Fibroblast of mammary gland (primary cell): ENCODE measurements at places on chromosomes 5 and 9.

GRCh38 chr9:104783588-104783987 lies 19.7 kb downstream of the NIPSNAP3B start:
- DNase-seq, result peak; percentile 6

- peak; percentile 37 for DNase-seq
Observed at GRCh38 chr5:60960591-60960990, 15.6 kb downstream of the NDUFAF2 start.

- no peak for DNase-seq
Observed at GRCh38 chr5:94361832-94362796, 256.3 kb downstream of the KIAA0825 start.

- no peak for DNase-seq
Observed at GRCh38 chr5:7329141-7329540, 66.8 kb upstream of the ADCY2 start.

DNA sequence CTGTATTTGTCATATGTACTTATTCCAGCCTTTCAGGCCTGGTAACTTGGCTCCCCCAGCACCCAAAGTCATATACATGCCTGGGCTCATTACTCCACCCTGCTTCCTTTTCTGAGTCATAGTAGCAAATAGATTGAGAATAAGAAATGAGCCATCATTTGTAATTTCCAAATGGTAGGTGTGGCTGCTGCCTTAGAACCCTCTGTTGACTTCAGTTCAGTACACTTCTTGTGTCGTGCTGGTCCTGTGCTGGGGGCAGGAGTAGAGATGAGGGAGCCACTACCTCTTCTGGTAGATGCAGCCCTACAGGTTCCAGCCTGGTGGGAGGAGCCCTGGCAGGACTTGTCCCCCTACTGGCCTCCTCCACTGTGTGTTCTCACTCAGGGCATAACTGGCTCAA lies 11.1 kb downstream of the GM2A start:
- DNase-seq, result peak; percentile 75
